ENCODE measurements at places on chromosomes 3 and 15.

DNA sequence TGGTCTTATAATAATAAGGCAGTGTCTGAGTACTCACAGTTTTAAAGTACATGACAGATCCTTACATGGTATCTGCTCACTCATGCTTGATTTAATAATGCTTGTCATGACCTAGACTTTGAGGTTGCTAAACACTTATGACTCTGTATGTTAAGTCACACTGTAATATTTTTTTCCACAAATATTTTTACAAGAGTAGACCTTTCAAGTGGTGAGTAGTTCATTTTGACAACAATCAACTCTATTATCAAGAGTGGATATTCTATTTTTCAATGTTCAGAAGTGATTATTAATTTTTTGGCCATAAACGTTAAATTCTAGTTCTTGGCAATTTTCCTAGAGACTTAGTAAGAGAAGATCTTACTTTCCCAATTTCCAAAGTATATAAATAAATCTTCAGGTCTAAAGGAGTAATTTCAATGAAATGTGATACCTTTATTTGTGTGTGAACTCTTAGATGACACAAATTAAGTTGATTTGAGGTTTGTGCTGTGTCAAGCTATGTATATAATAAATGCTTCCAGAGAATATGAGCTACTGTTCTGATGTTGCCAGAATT lies 104.5 kb downstream of the NLGN1 start:
- no peak for DNase-seq

GRCh38 chr3:100107221-100107814 lies 7.0 kb downstream of the FILIP1L start:
- no peak for DNase-seq

GRCh38 chr15:48422401-48422800 lies 91.2 kb downstream of the DUT start:
- DNase-seq: no peak

GRCh38 chr3:143755978-143756377 lies 92.3 kb downstream of the SLC9A9 start:
- DNase-seq: no peak

DNA sequence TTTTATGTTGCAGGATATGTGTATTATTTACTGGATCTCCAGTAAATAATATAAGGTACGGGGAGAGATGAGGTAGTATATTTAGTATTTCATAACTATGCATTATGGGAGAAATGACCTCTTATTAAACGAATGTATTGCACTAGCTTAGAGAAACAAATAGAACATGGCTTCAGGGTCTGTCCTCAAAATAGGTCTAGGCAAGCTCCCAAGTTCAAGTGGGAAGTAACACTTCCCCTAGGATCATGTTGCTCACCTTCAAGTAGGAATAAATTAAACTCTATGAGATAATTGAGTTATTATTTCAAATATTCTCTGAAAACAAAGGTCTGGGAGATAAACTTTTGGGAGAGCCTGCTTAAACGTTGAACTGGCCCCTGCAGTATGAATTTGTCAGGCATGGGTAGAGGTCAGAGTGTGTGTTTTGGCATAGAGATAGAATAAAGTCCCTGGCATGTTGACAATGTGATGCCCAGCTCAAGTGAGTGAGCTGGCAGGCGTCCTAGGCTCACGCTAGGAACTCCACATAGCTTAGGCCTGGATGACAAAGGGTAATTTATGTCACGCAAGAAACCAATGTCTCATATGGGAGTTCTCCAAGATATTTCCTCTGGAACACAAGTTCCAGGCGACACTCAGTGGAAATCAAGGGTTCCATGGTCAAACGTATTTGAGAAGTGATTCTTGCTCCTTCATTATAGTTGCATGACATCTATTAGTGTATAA lies 236.8 kb downstream of the CACNA2D3 start:
- DNase-seq: no peak

All from stimulated activated CD8-positive, alpha-beta memory T cell treated with anti-CD3 and anti-CD28 coated beads, Interleukin-15, amount 100 ng/mL, for 4 hours (primary cell).